SK-N-MC (cell line): ENCODE measurements at places on chromosomes 5 and 9.

DNA sequence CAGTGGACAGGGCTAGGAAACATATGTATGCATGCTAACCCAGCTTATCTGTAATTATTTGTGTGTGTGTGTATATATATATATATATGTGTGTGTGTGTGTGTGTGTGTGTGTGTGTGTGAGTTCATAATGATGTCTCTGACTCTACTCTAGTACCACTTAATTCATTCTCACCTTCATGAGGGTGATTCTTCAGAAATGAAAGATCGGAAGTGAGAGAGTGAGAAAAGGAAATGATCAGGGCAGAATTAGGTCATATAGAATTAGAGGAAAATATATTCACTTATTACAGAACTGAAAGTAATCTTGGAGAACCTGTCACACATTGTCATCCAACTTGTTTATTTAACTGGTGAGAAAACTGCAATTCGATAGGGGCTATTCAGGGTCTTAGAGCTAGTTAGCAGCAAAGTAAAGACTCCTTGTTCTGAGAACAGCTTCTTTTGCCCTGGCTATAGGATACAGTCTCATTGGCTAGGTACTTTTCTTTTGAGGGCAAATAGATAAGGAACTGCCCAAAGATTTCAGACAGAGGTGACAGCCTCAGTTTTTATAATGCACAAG lies 58.8 kb downstream of the C9orf153 start:
- no peak for DNase-seq

DNA sequence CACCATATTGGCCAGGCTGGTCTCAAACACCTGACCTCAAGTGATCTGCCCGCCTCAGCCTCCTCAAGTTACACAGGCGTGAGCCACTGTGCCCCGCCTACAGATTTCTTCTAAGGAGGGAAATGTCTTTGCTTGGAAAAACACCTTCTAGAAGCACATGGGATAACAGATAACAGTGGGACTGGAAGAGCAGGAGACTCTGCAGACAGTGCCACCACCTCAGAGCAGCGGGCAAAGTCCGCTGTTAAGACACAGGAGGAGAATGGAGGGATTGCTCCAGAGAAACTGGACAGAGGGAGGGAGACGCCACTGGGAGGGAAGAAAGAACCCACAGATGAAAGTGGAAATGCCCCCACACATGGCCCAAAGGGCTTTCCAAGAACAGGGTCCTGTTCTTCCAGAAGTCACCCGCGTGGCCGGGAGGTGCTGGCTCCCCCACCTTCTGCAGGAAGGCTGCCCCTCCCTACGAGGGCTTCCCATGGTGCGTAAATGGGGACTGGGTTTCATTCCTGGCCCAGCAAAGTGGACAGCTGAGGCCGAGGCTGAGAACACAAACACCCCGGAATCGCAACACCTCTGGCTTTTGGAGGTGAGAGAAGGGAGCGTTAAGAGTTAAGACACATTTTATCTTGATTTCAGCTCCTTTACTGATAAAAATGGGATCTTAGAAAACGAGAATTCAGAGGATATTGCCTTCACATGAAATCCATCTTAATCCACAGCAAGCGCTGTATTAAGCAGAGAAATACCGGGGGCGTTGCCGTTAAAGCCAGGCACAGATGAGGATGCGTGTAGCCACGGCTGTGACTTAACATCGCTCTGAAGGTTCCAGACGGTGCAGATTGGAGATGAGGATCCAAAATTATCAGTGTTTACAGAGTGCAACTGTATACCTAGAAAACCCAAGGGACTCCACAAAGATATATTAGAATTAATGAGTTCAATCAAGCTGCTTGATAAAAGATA lies 11.2 kb downstream of the ADAMTS2 start:
- no peak for DNase-seq

- no peak for DNase-seq
These were observed 293.1 kb downstream of the ZSWIM6 start for GRCh38 chr5:61625137-61625561.

DNA sequence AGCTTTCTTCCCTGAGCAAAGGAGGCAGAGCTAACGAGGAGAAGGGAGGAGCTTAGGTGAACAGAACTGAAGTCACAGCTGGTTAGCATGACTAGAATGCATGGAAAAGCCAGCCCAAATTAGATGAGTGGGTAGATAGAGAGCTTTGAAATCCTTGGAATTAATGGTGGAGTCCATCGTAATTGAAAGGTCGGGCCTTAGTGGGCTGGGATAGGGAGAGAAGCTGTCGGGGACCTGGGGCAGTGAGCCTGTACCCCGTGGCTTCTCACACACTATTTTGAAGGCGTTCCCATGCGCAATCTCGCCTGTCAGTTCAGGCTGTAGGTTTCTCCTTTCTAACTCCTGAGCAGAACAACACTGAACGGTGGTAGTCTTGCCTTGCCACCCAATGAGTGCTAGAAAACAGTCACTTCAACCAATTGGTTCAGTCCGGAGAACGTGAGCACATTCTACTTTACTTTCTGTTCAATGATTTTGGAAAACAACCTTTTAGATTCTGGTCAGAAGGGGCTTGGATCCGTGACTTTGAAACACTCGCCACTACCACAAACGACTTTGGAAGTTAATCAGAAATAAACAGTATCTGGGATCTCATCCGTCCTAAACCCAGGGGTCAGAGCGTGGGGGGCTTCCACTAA lies 655 bp upstream of the RAI14 start:
- peak; percentile 2 for DNase-seq

DNA sequence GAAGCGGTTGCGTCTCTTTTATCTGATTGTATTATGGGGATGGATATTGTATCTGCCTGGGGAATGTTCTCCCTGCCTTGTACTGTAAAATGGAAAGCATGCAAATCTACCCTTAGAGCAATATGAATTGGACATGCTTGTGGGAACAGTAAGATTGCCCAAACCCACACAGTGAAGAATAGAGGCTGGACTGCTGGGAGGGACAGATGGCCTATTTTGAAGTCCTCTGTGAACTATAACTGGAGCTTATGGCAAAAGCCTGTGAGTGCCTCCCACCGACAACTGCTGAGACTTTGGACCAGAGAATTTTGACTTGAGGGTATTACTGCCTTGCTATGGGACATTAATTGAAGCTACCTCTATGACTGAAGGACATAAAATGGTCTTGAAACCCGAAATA lies 168.9 kb downstream of the ERCC6L2 start:
- DNase-seq = no peak

- no peak for DNase-seq
These were observed 19.8 kb upstream of the KCNV2 start for GRCh38 chr9:2697492-2697891.

DNA sequence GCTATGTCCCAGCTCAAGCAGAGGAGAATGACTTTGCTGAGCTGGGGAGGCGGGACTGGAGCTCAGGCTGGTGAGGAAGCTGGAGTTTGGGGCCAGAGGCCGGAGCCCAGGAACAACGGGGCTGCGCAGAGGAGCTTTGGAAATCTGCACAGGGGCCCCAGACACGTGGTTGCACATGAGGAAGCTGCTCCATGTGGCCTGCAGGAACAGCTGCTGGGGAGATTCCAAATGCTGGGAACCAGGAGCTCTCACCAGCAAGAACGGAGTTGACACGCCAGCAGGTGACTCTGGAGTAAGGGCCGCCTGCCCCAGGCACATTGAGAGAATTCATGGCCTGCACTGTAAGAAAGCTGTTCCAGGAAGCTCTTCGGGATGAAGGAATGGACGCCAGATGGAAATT lies 91.0 kb downstream of the OLFM1 start:
- no peak for DNase-seq

DNA sequence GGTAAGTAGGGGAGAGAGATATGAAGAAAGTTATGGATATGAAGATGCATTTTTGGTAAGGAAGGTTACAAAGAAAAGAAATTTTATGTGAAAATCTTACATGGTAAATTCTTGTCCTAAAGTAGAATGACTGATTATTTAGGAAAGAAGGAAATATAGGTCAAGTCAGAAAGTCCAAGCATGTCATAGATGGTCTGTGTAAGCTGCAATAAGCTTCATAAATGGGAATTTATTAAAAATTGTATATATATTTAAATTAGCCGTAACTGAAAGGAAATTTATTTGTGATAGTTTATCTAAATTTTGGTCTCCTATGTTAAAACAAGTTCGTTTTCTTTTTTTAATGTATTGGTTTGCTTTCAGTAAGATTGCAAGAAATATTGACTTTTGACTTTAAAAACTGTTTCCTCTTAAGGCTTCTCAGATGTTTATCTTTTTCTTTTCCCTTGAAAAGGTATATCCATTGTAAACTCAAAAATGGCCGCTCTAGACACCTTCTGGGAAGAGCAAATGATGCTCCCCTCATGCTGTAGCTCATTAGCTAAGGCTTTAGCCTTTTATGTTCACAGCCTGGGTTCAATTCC lies 46.8 kb upstream of the HAPLN1 start:
- DNase-seq = no peak

- peak; percentile 40 for DNase-seq
These were observed 81.2 kb downstream of the PHAX start for GRCh38 chr5:126681970-126682369.

- no peak for DNase-seq
These were observed at the start of gene RXFP3 for GRCh38 chr5:33936381-33937016. TSS of gene RXFP3 (plus strand) at chr5:33936386. CDS start at chr5:33936741, 355 bp downstream.

- no peak for DNase-seq
These were observed at the start of gene AFF4 for GRCh38 chr5:132963171-132964104. TSS of gene AFF4 (minus strand) at chr5:132963634. CDS start at chr5:132937189, 26,445 bp downstream.

GRCh38 chr5:87081511-87082372 lies 185.9 kb upstream of the RASA1 start:
- DNase-seq = peak; percentile 59

DNA sequence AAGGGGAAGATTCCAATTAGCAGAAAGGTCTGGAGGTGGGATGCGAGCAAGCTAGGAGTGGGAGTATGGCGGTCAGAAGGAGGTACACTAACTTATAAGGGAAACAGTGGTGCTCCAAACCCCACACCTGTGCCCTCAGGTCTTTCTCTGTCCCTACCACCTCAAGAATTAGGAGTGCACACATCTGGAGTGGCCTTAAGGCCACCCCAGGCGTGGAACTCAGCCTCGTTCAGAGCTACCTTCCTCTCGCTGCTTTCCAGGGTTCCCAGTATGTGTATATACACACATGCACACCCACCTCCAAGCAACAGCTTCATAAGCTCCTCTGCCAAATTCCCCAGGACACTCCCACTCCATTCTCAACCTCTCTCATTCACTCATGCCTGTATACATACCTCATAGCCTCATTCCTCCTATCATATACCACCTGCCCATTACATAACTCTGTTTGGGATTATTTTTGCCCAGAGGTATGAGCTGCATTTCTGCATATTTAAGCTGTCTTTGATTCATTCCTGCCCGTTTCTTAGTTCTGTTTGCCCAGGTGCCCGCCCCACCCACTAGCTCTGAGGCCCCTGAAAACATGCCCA lies 118.7 kb downstream of the PSD2 start:
- no peak for DNase-seq

DNA sequence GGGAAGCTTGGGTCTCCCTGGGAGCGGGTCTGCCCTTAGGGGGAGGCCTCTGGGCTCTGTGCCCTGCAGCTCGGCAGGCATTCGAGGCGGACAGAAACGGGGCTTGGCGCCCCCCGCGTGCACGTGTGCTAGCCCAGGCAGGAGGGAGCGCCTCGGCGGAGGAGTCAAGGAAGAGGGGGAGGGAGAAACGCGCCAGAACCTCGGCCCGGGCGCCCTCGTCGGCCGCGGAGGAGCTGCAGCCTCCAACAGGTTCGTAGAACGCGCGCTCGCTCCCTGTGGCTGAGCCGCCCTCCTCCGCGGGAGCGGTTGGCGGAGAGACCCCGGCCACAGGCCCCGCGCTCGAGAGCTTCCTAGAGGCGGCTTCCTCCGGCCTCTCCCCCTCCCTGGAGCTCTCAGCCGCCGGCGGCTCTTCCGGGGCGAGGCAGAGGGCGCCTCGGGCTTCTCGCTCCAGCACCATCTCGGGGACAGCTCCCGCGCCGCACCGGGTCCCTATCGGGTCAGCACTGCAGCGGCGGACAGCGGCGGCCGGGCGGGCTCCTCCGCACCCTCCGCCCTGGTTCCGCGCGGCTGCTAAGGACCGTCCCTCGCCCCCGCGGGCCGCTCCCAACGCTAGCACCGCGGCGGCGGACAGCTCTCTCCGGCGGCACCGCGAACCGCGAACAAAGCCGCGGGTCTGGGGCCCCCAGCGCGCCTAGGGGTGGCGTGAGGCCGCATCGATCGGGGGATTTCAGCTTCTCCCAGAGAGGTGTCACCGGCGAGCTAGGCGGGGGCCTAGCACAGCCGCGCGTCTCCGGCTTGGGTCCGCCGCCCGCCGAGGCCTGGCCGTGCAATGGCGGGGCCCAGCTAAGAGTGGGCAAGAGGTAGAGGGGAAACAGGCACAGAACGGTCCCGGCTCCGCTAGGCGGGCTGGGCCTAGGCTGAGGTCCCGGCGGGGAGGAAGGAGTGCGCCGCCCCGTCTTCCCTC lies 74.6 kb upstream of the CPLX2 start:
- no peak for DNase-seq

DNA sequence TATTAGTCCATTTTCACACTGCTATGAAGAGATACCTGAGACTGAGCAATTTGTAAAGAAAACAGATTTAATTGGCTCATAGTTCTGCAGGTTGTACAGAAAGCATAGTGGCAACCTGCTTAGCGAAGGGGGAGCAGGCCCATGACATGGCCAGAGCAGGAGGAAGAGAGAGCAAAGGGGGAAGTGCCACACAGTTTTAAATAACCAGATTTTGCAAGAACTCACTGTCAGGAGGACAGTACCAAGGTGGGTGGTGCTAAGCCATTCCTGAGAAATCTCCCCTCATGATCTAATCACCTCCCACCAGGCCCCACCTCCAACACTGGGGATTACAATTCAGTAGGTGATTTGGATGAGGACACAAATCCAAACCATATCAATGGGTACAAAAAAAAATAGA lies 16.8 kb upstream of the PCSK5 start:
- no peak for DNase-seq

GRCh38 chr5:140855772-140856674 lies at the start of gene PCDHA10:
TSS of gene PCDHA10 (plus strand) at chr5:140855897. CDS start at chr5:140856049, 152 bp downstream.
- DNase-seq = peak; percentile 56

DNA sequence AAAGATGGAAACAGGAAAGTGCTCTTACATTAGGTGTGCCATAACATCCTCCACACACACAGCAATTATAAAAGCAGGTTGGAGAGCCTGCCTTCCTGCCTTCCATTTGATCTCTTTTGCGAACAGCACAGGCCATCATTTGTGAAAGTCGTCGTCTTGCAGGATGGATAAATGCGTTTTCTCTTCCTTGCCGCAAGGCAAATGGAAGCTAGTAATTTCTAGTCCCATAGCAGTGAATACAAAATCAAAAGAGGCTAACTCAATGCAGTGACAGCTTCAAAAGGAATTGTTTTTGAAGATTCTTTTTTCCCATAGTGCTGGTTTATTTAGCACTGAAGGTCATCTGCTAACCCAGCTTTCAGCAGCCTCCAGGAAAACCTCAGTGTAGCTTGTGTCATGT lies 178.8 kb downstream of the GIN1 start:
- no peak for DNase-seq

DNA sequence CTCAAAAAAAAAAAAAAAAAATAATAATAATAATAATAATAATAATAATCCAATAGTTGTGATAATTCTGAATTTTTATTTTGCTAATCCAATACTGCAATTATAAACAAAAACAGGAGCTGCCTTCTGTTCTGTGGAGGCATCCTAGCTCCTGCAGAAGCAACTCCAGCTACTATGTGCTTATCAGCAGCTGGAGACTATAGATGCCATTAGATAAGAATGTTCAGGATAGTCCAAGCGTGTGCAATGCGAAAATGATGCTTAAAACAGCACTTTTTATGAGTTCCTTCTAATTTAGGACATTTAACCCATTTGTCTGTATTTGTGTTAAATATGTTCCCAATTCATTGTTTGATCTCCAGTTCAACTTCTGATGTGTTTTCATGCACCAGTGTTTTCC lies 220.6 kb upstream of the RASEF start:
- DNase-seq = no peak

- DNase-seq = no peak
These were observed 129.7 kb upstream of the DHFR start for GRCh38 chr5:80784451-80784850.

- DNase-seq = no peak
These were observed 36.1 kb upstream of the STARD4 start for GRCh38 chr5:111548348-111548950.
